Stimulated activated naive CD4-positive, alpha-beta T cell (primary cell): ENCODE measurements at places on chromosomes 3 and 15.
A peak's percentile ranks its signal among the peaks of the same experiment; 100 is the strongest.

- DNase-seq, result no peak
Measured at GRCh38 chr3:188031121-188031520, 122.8 kb upstream of the LPP start.

DNA sequence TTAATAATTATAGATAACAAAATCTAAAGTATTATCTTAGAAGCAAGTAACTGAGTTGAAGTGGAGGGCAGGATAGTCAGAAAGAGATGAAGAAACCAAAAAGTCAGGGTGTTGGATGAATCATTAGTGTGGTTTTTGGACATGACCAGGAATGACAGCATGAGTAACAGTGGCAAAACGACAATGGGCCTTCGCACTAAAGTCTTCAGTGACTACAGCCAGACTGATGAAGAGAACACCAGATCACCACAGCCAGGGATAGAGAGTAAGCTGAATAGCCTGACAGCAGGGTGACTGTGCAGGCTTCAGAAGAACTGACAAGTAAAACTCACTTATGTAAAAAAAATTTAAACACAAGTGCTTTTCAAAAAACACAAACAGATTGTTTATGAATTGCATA is 96.0 kb upstream of the MELTF start:
- DNase-seq, result no peak

- no peak for DNase-seq
Measured at GRCh38 chr15:51536965-51537574, 85.5 kb downstream of the DMXL2 start.

GRCh38 chr3:56915966-56916586 is 114.3 kb upstream of the ARHGEF3 start:
- DNase-seq, result peak; percentile 69

GRCh38 chr3:59714066-59714465 is 664.2 kb upstream of the CFAP20DC start:
- DNase-seq, result no peak

DNA sequence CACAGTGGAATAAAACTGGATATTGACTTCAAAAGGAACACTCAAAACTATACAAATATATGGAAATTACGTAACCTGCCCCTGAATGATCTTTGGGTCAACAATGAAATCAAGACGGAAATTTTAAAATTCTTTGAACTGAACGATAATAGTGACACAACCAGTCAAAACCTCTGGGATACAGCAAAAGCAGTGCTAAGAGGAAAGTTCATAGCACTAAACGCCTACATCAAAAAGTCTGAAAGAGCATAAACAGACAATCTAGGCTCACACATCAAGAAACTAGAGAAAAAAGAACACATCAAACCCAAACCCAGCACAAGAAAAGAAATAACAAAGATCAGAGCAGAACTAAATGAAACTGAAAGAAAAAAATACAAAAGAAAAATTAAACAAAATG is 46.6 kb downstream of the DNAAF4 start:
- DNase-seq, result no peak

- no peak for DNase-seq
Measured at GRCh38 chr3:131717493-131717892, 214.7 kb upstream of the MRPL3 start.
